ENCODE measurements at places on chromosomes 11 and 22.

GRCh38 chr22:32991353-32992101 is 66.7 kb downstream of the SYN3 start:
- peak; percentile 59 for DNase-seq

GRCh38 chr11:73292525-73292894 is 15.6 kb upstream of the ARHGEF17 start:
- no peak for DNase-seq

DNA sequence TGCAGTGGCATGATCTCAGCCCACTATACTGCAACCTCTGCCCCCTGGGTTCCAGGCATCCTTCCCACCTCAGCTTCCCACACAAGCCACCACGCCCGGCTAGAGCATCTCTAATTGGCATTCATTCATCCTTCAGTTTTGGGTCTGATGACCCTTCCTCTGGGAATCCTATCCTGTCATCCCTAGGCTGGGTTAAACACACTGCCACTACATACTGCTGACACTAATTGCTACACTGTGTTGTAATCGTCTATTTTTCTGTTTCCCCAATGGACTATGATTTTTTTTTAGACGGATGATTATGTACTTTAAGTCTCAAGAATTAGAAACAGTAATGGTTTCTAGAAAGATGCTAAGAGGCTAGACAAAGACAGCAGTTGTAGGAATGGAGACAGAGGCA is 62.8 kb downstream of the DEUP1 start:
- DNase-seq: no peak

DNA sequence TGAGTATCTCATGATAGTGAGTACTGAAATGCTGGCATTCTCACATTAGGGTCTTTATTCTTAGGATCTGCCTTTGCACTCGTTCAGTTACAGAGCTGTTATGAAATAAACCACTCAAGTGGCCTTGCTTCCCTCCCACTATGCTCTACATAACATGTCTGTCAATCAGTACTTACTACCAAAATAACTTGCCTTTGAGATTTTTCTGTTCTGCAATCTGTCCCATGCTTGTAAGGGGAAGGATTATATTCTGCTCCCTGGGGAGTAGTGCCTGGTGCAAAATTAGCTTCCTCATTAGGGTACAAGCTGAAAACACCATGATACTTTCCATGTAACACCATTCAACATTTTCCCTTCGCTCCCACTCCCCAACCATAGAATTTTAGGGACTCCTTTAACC is 1.9 kb upstream of the GRAP2 start:
- no peak for DNase-seq

GRCh38 chr11:83306200-83307080 is 20.3 kb upstream of the CCDC90B start:
- DNase-seq: no peak

- no peak for DNase-seq
These were observed 45.8 kb upstream of the CLDN5 start for GRCh38 chr22:19569976-19570375.

- DNase-seq: no peak
These were observed 239.9 kb downstream of the CNTN5 start for GRCh38 chr11:99260696-99261095.

GRCh38 chr11:2342981-2343380 is 34.1 kb upstream of the CD81 start:
- no peak for DNase-seq

DNA sequence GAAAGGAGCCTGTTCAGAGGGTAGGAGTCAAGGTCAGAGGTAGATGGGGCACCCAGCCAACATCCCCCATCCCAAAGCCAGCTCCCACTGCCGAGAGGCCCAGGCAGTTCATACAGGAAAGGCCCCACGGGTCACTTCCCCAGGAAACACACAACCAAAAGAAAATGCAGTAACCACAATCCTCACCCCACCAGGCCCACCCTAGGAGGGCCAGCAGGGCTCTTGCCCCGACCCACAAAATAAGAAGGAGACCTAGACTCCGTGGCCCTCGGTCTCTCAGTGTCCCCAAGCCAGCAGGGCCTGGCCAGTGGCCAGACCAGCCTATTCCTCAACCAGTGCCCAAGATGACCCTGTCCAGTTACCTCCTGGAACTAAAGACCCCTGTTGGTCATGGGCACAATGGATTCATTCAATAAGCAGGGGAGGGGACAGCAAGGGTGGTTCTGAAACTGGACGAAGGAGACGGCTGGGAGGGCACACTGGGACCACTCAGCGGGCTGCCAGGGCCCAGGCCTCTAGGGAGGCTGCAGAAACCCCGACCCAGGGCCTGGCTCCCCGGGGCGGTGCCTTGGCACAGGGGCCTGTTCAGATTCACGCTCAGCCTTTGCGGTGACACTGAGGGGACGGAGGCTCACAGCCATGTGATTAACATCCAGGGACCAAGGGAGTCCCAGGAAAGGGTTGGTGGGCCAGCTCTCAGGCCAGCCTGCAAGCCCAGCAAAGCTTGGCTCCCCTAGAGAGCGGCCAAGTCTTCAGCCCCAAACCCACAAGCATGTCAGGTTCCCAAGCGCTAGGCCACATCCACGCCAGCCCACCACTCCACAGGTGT is 5.5 kb downstream of the RAB3IL1 start:
- no peak for DNase-seq

- DNase-seq: no peak
These were observed 1674.6 kb downstream of the LRRC4C start for GRCh38 chr11:39784873-39785272.

DNA sequence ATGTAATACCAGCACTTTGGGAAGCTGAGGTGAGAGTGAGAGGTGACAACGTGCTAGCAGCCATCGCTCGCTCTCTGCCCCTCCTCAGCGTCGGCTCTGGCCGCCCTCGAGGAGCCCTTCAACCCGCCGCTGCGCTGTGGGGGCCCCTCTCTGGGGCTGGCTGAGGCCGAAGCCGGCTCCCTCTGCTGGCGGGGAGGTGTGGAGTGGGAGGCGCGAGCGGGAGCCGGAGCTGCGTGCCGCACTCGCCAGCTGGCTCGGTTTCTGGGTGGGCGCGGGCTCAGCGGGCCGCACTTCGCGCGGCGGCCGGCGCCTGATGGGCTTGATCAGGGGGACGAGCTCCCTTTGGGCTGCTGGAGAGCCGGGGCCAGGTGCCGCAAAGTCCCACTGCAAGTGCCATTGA is 98.9 kb upstream of the UBASH3B start:
- DNase-seq: peak; percentile 54

DNA sequence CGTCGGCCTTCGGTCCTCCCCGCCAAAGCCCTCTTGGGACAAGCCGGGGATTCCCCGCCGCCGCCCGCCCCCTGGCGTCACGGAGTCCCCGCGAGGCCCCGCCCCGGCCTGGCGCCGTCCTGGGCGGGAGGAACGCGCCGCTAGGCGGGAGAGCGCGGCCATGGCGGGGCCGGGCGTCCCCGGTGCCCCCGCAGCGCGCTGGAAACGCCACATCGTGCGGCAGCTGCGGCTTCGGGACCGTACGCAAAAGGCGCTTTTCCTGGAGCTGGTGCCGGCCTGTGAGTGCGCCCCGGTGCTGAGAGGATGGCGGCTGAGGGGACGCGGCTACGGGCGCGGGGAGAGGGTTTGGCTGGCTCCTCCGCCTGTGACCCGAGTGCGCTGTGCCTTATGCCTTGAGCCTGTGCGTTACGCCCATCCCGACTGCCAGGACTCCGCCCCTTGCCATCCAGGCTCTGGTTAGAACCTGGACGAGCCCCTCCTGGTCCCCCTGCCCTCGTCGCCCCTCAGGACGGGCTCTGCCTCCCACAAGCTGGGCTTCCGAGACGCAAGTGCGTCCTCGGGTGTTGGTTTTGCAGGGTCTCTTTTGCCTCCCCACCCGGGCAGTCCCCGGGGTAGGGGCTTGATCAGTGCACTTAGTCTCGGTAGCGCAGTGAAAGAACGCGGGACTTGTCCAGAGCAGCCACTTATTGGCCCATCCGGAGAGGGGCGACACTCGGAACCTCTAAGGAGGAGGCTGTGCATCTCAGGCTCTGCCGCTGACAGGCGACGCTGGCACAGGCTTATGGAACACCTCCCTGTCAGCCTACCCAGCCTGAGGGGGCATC is at the start of gene ATG16L2:
ATG16L2 (plus strand) TSS at position 126 of the 824 bp plus-strand sequence; CDS start at position 161, 35 bp downstream.
- DNase-seq: peak; percentile 93

- no peak for DNase-seq
These were observed 1075.0 kb downstream of the BRD1 start for GRCh38 chr22:48752451-48753380.

- no peak for DNase-seq
These were observed 855.8 kb upstream of the LRRC4C start for GRCh38 chr11:42315267-42315666.
